Smooth muscle cell of the umbilical artery (primary cell): ENCODE measurements at places on chromosomes 12 and 14. TPM values are rescaled to one million over a fixed set of nuclear protein-coding genes. Genes with fewer than 3 reads are reported as not detected.

Gene DLK1
- total RNA-seq: under 0.01 TPM in 1 of 2 replicates, not detected in the other

Gene OAS2
- total RNA-seq: 0.18 and 0.30 TPM in 2 replicates

Gene ARMH4
- 11.3 and 13.5 TPM in 2 replicates for total RNA-seq

Gene CYP27B1
- total RNA-seq: 0.59 and 0.74 TPM in 2 replicates

Gene RIPK3
- total RNA-seq: not detected in 2 replicates

Gene CCND2
- 105 and 204 TPM in 2 replicates for total RNA-seq

Gene NXPH4
- 12.5 and 13.9 TPM in 2 replicates for total RNA-seq

Gene KRT4
- total RNA-seq: not detected in 2 replicates

Gene DIO2
- total RNA-seq: 0.09 and 0.59 TPM in 2 replicates

Gene SOCS4
- 18.1 and 23.2 TPM in 2 replicates for total RNA-seq

Gene DYNLL1
- total RNA-seq: 255 and 301 TPM in 2 replicates

Gene SLC4A8
- 1.8 and 3.2 TPM in 2 replicates for total RNA-seq

Gene KRT74
- not detected in 2 replicates for total RNA-seq

Gene L2HGDH
- total RNA-seq: 3.6 and 4.6 TPM in 2 replicates

Gene ART4
- 2.6 and 6.5 TPM in 2 replicates for total RNA-seq

Gene SRRM4
- total RNA-seq: under 0.01 TPM in 1 of 2 replicates, not detected in the other
